ENCODE measurements at places on chromosomes 12 and 14.

GRCh38 chr12:124032265-124032886 is 59.4 kb downstream of the ZNF664 start:
- DNase-seq = no peak

DNA sequence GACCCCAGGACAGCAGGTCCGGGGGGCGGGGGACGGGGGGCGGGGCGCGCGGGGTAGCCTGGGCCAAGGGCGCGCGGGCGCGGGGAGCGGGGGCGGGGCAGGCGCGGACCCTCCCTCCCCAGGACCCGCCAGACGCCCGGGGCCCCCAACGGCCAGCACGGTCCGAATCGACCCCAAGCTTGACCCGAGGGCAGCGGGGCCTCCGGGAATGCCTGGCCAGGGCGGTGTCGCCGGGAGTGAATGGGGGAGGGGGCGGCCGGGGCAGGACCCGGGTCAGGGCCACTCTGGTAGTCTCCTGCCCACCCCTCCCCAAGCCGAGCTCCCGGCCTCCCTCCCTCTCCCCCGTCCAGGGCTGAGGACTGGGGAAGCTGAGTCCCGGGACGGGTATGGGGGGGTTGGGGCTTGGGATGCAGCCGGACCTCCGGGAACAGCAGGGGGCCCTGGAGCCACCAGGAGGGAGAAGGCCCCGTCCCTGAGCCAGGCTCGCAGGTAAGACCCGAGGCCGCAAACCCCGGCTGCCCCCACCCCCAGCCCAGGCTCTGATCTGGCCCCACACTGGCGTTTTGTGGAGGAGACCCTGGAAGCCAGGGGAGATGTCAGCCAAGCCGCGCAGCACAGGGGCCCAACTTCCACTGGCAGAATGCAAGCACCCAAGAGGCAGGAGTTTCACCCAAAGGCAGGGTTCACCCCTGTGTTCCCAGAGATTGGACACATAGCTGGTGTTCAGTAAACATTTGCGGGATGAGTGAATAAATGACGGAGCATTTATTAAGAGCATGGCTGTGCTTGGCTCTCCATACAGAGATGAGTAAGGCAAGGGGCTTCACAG is 545 bp upstream of the GALNT9 start:
- no peak for DNase-seq

DNA sequence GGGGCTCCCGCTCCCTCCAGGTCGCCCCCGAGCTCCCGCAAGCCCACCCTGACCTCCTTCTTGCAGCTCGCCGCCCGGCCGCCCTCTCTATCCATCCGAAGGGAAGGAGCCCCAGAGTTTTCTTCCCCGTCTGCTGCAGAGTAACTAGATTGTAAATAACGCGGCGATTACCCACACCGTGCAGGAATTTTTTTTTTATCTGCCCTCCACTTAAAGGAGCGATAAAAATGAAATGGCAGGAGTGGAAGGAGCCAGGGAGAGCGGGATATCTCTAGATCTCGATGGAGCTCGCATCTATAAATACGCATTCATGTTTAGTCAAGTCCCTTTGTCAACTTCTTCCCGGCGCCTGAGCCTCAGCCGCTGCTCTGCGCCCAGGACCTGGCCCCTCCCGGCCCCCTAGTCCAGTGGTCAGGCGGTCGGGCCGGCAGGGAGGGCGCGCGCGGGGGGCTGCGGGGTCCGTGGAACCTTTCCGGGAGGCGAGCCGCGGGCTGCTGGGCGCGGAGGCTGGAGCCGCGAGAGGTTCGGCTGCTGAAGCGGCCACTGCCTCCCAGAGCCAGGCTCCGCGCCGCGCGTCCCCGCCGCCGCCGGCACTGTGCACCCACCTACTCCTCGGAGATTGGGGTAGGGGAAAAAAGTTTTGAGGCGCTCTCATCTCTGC is 386.0 kb downstream of the BCAT1 start:
- no peak for DNase-seq

DNA sequence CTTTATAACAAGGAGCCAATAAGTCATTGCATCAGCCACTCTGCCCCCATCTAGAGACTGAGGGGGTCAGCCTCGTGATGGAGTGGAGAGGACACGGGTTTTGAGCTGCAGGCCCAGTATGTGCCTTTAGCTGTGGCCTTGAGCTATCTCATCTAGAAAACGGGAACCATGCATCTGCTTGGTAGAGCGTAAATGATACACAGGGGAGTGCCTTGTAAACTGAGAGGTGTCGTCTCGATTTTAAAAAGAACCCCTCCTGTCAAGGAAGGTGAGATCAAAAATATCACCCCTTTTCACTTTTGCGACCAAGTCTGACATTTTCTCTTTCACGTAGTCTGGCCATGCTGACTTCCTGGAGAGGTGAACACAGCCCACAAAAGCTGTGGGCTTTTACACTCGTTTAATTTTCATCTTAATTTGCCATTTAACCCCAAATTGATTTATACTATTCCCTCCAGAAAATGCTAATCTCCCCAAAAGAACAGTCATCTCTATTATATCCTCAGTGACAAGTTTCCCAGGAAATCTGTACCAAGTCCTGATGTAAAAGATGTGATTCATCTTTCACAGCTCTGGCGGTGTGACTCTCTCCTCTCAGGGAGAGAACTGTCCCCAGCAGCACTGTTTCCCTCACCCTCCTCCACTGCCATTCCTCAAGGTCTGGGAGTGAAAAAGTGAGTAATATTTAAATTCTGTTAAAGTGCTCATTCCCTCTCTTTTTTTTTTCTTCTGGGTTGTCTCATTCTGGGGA is 30.6 kb downstream of the VCPKMT start:
- no peak for DNase-seq

DNA sequence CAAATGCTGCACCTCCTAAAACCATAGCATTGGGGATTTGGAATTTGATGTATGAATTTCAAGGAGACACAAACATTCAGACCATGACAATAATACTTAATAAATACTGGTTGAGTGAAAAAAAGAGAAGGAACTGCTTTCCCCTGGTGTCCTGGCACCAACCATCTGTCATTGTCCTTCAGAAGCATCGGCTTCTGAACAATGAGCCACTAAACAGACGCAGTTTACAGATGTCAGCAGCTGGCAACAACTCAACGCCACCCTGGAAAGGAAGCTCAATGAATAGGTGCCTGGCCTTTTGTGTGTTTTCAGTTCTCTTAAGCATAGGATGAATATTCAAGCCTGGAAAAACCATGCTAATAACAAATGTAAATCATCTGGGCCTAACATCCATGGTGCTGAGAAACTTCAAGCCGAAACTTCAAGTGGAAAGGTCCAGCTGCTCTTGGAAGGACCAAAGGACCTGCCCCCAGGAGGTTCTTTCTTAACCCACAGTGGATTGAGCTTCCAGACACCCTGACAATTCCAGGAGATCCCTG is 101.3 kb downstream of the WIF1 start:
- DNase-seq = no peak
